Sciatic nerve (tissue), 2 donors: ENCODE measurements at places on chromosomes 1 and 21.
A peak's percentile ranks its signal among the peaks of the same experiment; 100 is the strongest.

GRCh38 chr1:151199873-151200581, 1.7 kb downstream of the PIP5K1A start:
- DNase-seq, result no peak

- DNase-seq, result no peak
Measured at GRCh38 chr1:201285846-201286245, 2.5 kb downstream of the PKP1 start.

DNA sequence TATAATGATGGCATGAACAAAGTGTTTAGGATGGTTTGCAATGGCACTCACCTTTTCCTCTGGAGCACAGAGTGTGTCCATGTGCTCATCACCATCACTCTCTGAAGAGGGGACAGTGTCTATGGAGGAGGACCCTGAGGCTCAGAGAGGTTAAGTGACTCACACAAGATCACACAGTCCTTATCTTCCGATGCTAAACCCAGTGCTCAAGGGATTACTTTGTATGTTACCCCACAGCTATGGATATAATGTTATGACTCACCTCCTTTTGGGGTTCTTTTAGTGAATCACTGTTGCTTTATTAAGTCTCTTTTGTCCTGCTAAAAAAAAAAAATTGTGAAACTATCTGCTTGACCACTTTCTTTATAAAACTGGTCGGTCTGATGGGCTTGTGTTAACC, 67.6 kb downstream of the TENT5C start:
- DNase-seq, result no peak

DNA sequence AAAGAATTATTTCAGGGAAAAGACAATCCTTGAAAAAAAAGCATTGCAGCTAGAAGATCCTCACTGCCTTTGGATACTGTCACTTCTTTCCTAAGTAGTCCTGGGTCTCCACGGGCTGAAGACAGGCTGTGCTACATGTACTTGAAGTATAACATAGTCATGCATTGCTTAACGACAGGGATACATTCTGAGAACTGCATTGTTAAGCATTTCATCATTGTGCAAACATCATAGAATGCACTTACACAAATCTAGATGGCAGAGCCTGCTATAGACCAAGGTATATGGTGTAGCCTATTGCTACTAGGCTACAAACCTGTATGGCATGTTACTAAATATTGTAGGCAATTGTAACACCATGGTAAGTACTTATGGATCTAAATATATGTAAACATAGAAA, 54.0 kb downstream of the KIAA0040 start:
- DNase-seq, result no peak

DNA sequence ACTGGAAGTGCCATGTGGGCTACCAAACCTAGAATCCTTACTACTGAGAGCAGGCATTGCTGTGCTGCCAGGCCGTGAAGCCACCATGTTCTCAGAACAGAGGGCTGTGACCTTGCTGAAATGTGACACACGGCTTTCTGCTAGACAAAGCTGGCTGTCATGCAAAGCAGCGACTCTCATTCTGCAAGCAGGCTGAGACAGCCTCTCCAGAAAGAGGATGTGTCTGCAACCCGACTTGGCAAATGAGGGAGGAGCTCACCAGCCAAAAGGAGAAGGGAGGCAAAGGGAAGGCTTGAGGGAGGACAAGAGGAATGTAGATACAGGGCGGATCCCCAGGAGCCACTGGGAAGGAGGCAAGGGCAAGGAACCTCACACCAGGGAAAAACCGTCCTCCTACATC, 85.7 kb upstream of the KRTAP19-8 start:
- no peak for DNase-seq

GRCh38 chr1:11858968-11859871, 475 bp upstream of the NPPB start:
- no peak for DNase-seq

- DNase-seq, result peak; percentile 38
Measured at GRCh38 chr21:42565886-42566523, 52.4 kb downstream of the SLC37A1 start.

DNA sequence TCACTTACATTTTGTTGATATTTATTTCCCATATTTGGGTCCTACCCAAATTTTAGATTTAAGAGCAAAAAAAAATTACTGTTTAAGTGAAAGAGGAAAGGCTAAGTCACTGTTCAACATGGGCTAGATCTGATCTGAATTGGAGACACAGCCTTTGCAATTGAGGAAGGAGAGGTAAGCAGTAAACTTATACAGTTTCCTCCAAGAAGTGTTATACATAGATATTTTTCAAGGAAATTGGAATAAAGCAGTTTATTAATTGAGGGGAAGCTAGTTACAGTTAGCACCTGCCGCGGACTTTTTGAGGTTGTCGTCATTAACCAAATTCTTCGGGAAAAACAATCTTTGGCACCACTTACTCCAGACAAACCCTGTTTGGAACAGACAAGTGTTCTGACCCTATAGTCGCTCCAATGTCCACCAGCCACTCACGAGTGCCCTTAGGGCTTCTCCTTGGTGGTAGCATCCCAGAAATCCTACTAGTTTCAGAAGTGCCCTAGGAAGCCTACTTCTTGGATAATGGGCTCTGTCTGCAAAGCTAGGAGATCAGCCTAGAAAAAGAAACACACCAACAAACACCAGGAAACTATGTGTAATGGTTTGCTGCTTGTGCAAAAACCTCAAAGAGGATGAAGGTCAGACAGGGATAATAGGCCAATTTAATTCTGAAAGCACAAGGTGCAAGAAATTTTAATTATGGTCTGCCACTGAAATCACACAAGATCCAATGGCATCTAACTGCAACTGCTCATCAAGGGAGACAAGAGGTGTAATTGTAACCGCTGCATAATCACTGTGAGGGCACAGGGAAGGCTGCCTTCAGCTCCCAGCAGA, 2.5 kb downstream of the WLS start:
- no peak for DNase-seq

GRCh38 chr1:101431956-101432510, 195.2 kb downstream of the S1PR1 start:
- no peak for DNase-seq

DNA sequence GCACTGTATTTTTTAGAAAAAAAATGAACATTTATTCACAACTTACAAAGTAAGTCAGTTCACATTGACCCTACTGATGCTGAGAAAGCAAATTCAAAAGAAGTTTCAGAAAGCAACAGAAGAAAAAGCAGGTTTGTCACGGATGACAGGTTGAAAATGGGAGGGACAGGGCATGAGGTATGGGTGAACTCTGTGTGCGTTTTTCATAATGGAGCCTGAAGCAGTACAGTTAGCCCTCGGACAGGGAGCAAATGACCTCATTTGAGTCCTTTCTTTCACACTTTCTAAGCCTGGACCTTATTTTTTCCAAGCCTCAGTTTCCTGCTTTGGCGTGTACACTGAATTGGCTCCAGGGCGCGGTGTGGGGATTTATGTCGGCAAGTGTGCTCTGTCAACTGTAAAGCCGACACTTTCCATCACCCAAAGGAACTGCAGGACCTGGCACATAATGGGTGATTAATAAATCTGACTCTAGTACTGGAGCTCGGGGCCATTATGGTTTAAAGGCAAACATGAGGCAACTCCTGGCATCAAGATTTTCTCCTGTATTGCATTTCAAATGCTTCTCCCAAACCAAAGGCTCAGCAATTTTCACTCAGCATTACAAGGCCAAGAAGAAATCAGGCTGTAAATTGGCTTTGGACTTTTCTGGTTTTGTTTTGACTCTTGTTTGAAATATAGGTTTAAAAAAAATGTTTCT, 345.5 kb upstream of the DUSP10 start:
- no peak for DNase-seq

DNA sequence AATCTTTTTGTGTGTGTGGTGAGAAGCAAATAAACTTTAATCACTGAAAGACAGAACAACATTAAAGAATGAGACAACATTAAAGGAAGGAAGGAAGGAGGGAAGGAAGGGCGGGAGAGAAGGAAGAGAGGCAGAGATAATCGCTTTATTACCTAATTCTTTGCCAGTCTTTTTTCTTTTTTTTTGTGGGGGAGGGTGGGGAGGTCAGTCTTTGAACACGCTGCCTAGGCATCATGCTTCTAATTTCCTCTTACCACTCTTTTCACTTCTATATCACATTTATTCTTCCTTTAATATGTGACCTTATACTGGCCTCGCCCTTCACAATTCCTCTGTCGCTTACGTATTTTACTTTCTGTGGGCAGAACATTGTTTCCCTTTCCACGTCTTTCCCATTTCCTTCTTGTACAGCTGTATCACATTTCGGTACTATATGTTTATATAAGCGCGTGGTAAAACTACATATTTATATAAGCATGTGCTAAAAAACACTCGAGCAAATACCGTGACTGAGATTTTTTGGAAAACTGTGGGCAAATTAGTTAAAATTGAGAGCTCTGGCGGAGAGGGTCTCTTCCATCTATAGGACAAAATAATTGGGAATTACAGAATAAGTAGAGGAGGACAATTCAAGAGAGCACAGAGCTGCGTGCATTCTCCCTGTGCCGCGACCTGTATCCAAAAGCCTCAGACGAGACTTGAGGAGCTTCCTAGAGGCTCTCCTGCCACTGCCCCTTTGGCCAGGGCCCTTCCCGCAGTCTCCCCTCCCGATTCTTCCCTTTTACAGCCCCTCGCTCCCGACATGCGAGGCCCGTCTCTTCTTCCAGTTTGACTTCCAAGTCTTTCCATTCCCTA, 823 bp upstream of the PRKAA2 start:
- no peak for DNase-seq

GRCh38 chr1:45051005-45051772, 39.1 kb downstream of the UROD start:
- no peak for DNase-seq

DNA sequence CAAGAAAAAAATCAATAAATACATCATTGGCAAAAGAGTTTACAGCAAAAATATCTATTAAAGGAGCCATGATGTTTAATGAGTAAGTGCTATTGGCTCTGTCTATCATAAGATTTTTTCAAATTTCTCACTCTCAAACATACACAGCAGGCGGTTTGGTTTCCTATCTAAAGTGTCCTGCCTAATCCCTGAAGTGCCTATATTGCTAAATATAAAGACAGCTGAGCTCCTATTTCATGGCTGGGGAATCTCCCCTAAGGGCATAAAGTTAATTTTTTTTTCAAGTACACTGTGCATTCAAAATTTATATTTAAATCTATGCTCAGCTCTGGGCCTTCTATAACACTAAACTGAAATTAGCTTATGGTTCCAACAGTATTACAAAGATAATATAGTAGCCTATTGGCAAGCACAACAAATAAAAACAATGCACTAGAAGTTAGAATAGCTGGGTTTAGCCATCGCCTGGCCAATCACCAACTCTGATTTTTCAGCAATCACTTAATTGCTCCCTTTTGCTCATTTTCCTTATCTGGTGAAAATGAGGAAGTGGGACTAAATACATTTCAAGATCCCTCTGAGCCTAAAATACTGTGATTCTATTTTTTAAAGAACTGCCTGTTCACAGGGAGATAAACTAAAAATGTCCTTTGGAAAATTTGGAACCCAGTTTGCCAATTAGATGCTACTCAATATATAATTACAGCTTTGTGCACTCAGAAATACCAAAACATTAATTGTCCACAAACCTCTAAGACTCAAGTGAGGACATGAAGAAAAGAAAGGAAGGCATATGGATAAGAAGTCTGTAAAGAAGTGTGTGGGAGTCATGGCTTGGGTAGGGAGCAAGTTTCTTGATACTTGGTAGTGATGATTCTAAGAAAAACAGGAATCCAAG, 62.5 kb downstream of the WDR64 start:
- DNase-seq, result no peak

DNA sequence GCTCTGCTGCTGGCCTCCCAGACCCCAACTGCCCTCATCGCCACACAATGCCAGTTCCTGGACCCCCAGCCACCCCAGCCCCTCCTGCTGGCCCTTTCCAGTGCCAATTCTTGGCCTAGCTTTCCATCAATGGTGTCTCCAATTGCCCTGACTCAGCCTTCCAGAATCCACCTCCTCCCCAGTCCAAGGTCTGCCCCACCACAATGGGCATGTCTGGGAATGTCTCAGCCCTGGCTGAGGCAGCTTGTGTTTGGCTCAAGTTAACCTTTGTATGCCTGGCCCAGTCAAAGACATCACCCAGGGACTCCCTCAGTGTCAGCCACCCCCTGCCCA, 16.4 kb downstream of the ALDH4A1 start:
- no peak for DNase-seq

- no peak for DNase-seq
Measured at GRCh38 chr1:5142389-5142788, 488.0 kb downstream of the AJAP1 start.

GRCh38 chr1:107760065-107760464, 204.9 kb downstream of the VAV3 start:
- DNase-seq, result no peak
